ENCODE measurements at places on chromosomes 13 and 19. TPM values are rescaled to one million over a fixed set of nuclear protein-coding genes. Genes with fewer than 3 reads are reported as not detected.

The PLVAP gene
- not detected for total RNA-seq

The NLRP4 gene
- not detected for total RNA-seq

DNA sequence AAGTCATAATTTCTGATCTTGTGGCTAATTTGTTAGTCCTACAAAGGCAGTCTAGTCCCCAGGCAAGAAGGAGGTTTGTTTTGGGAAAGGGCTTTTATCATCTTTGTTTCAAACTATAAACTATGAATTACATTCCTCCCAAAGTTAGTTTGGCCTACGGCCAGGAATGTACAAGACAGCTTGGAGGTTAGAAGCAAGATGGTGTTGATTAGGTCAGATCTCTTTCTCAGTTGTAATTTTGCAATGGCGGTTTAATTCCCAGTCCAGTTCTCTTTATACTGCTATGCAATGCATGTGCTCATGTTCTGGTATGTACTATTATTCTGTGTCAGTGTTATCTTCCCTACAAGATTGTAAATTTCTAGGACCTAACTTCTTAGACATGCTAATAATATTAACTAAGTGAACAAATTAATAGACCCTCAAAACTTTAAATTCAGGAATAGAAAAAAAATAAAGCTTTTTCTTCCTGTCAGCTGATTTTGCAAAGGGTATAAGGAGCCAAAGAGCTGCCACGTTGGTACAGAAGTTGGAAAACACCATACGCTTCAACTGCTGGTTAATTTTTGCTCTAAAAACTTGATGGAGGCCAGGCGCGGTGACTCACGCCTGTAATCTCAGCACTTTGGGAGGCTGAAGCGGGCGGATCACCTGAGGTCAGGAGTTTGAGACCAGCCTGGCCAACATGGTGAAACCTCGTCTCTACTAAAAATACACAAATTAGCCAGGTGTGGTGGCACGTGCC lies 1.3 kb upstream of the DNAJC15 start:
- no peak overlapping the region for H3K27ac ChIP-seq
- H3K36me3 ChIP-seq = no peaks in the 10 kb centered on the region
- no peaks in the 10 kb centered on the region for H3K27me3 ChIP-seq
- H3K4me3 ChIP-seq = no peak overlapping the region
- H3K4me1 ChIP-seq = peaks cover 15% of the 10 kb centered on the region

DNA sequence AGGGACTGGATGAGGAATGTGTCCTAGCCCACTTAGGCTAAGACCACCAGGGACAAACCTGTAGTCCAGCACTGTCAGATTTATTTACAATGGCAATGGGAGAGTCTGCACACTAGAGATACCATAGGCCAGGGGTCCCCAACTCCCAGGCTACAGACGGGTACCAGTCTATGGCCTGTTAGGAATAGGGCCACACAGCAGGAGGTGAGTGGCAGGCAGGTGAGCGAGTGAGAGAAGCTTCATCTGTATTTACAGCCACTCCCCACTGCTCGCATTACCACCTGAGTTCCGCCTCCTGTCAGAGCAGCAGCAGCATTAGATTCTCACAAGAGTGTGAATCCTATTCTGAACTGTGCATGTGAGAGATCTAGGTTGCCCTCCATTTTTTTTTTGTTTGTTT lies 2.4 kb downstream of the THAP8 start:
- peaks cover 18% of the 10 kb centered on the region for H3K4me1 ChIP-seq
- no peaks in the 10 kb centered on the region for H3K36me3 ChIP-seq
- DNase-seq = no peak
- no peak overlapping the region for H3K27ac ChIP-seq
- no peak overlapping the region for H3K4me3 ChIP-seq

DNA sequence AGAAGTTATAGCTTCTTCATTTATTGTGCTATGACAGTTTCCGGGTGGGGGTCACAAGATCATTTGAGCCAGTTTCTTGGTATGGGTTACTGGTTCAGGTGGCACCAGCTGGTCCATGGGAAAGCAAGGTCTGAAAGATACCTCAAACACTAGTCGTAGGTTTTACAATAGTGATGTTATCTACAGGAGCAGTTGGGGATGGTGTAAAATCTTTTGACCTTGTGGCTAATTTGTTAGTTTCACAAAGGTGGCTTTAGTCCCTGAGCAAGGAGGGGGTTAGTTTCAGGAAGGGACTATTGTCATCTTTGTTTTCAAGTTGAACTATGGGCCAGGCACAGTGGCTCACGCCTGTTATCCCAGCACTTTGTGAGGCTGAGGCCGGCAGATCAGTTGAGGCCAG lies 24.6 kb downstream of the CHST8 start:
- no peaks in the 10 kb centered on the region for H3K4me1 ChIP-seq
- no peak overlapping the region for H3K4me3 ChIP-seq
- H3K36me3 ChIP-seq = no peaks in the 10 kb centered on the region
- no peak overlapping the region for H3K27ac ChIP-seq

- H3K27ac ChIP-seq = no peak overlapping the region
- no peak for DNase-seq
- H3K27me3 ChIP-seq = no peaks in the 10 kb centered on the region
- H3K4me1 ChIP-seq = no peaks in the 10 kb centered on the region
- no peaks in the 10 kb centered on the region for H3K36me3 ChIP-seq
These were observed 17.4 kb downstream of the CPB2 start for GRCh38 chr13:46087481-46087880.

DNA sequence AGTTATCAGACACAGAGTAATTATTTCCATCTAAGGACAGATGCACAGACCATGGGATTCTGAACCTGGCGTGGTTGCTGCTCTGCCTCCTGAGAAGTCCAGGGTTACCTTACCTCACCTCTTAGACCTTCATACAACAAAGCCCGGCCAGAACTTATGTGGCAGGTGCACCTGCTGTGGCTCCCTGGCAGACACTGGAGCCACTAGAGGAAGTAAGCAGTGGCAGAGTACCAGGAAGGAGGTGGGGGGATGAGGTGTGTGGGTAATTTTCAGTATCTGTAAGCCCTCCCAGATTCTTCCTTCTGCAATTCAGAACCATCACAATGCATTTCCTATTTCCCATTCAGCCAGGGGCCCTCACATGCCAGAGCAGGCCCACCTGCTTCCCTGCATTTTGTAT lies 106.1 kb upstream of the DOCK9 start:
- DNase-seq = no peak
- H3K4me1 ChIP-seq = peaks cover 6% of the 10 kb centered on the region
- H3K4me3 ChIP-seq = no peak overlapping the region
- no peaks in the 10 kb centered on the region for H3K27me3 ChIP-seq

DNA sequence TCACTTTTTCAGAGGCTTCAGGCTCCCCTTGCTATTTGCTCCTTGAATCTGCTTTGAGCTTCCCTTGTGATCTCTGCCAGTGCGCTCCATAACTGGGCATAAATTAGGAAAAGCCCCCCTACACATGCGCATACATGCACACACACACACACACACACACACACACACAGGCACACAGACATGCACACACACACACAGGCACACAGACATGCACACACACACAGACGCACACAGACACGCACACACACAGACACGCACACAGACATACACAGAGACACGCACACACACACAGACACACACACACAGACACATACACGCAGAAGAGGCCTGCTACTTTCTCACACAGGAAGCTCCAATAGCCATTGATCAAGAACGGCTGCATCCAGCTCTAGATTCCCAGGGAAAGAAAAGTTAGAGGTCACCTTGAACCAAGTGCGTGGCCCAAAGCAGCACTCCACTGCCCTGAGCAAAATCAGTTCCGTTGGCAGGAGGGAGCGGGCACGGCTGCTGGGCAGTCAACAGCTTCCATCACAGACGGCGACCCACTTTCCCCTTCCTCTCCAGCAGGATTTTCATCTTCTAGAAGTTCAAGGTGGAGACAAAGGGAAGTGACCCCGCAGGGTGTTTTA lies 145.6 kb downstream of the DPF1 start:
- no peak overlapping the region for H3K27ac ChIP-seq
- H3K4me3 ChIP-seq = no peak overlapping the region
- H3K27me3 ChIP-seq = no peaks in the 10 kb centered on the region

- no peaks in the 10 kb centered on the region for H3K27me3 ChIP-seq
- H3K4me1 ChIP-seq = peaks cover 4% of the 10 kb centered on the region
- no peak overlapping the region for H3K27ac ChIP-seq
- no peak for DNase-seq
These were observed 34.6 kb downstream of the DOT1L start for GRCh38 chr19:2198317-2198716.

All from osteoblast (primary cell).